IPS DF 19.7 (cell line): ENCODE measurements at places on chromosomes 13 and 19.

GRCh38 chr19:4803736-4804695, 12.5 kb downstream of the FEM1A start:
- DNase-seq = no peak

DNA sequence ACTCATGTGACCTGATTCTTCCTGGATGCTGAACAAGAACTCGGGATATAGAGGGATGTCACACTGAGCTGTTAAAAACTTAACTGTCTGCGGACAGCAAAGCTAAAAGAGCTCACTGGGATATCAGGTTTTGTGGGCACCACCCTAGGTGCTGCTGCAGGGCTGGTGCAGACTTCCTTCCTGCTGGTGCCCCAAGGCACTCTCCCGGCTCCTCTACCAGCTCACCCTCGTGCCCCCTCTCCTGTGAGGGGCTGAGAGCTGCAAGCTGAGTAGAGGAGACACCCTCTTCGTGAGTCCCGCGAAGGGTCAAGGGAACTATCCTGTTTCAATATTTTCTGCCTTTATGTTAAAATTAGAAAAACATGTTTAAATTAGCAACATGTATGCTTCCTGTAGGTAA, 1475.7 kb downstream of the EFNB2 start:
- DNase-seq = no peak

DNA sequence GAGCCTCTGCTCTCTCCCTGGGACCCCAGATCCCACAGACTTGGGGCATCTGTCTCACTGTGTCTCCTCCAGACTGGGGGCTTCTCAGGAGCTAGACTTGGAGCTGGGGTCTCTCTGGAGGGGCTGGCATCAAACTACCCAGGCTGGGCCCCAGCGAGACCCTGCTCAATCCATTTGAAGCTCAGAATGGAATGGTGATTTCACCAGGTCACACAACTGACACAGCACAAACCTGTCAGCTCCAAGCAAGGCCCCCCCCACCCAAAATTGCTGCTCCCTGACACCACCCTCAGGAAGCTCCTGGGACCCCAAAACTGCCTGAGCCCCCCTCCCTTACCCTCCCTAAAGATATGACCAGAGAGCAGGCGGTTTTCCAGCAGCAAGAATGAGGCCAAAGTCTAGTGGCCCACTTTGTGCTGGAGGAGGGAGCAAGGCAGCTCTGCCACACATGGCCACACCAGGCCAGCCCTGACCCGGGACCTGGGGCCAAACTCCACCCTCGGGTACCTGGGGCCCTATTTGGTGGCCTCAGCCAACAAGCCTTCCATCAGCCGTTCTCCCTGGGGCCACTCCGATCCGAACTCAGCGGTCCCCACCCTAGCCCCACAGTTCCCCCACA, 2.4 kb downstream of the NR2F6 start:
- DNase-seq = no peak

GRCh38 chr13:49371943-49372613, 71.8 kb downstream of the CAB39L start:
- DNase-seq = no peak

- no peak for DNase-seq
These were observed 820.4 kb downstream of the SLITRK6 start for GRCh38 chr13:84978851-84979250.

DNA sequence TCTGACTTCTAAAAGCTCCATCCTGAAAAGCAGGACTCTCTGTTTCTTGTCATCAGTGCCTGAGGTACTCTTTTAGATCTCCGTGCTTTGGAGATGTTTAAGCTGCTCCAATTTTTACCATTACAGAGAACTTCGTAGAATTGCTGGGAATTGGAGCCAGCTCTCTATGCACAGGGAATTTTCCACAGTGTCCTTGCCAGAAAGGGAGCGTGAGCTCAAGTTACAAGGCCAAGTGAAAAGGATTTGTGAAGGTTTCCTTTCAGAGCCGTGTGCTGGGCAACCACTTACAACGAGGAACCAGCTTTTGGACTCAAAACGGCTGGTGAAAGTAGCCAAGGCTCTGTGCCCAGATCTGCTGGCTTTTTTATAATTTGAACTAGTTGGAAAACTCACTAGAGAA, 82.6 kb downstream of the NUFIP1 start:
- no peak for DNase-seq

DNA sequence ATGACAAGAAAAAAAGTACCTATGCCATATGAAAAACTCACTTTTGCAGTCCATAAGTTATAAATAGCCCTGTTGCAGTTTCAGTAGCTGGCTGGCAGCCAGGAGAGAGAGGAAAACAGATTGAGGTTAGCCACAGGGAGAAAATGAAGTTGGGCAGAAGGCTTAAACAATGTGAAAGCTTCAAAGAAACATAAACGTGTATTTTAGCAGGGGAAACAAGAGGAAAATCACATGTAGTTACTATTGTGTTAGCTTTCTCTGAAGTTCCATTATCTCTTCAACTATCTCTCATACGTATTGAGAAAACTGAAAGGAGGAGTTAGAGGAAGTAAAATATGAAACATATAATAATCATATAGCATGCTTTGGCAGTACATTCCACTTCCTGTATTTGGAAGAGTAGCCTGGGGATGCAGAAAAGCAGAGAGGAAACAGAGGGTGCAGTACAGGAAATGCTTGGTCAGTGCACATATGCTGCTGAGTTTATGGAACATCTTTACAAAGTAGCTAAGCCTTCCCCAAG, 1551.1 kb downstream of the EFNB2 start:
- DNase-seq = no peak

DNA sequence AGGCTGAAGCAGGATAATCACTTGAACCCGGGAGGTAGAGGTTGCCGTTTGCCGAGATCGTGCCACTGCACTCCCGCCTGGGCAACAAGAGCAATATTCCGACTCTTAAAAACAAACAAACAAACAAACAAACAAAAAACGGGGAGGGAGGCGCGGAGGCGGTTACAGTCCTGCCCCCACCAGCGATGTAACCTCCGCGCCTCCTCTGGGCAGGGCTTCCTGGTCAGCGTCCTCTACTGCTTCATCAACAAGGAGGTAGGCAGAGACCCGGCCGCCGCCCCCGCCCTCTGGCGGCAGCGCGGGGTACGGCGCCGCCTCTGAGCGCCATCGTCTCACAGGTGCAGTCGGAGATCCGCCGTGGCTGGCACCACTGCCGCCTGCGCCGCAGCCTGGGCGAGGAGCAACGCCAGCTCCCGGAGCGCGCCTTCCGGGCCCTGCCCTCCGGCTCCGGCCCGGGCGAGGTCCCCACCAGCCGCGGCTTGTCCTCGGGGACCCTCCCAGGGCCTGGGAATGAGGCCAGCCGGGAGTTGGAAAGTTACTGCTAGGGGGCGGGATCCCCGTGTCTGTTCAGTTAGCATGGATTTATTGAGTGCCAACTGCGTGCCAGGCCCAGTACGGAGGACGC, 10.2 kb downstream of the SNRPD2 start:
- DNase-seq = no peak

DNA sequence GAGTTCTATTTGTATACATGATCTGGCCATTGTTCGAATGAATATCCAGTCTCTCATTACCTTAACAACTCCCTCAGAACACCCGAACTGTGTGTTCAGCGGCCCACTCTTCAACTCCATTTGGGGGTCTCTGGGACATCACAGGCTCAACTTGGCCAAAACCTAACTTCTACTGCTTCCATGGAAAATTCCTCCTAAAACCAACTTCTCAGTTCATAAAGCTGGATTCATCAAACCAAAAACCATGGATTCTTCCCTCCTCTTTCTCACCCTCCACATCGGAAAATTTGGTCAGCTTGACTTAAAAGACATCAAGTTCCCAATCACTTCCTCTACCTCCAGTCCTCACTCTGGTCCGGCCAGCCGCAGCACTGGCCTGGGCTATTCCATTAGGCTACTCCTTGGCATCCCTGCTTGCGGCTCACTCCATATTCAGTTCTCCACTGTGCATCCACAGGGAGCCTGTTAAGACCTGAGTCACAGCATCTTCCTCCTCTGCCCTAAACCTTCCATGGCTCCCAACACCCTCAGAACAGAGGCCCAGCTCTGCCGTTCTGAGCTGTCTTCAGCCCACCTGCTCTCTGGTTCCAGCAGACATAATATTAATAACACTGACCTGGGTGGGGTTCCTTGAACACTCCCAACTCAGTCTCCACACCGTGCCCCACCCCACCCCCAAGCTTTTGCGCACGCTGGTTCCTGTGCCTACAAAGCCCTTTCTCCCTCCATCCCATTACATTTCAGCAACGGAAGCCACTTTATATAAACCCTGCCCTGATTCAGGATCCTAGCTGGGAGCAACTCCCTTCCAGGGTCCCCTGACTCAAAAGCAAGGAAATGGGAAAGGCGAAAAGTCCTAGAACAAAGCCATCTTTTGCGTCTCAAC, 1.1 kb downstream of the ZNF792 start:
- DNase-seq = no peak

DNA sequence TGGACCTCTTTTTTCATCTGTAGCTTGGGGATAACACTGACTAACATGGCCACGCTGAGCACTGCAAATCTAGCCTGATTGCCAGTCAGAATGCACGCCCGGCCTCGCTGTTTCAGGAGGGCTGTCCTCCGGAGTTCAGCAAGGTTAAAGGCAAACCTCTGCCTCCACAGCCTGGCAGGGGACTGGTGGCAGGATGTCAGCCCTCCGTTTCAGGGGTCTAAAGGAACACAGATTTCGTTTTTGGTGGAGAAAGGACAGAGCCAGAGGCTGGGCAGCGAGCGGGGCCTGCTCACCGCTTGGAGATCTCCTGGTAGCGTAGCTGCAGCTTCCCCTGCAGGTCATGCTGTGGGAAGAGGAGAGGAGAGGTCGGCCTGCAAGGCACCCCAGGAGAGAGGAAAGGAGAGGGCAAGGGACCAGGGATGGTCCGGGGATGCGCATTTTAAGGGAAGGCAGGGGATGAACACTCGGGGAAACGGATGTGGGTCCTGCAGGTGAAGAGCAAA, 560 bp downstream of the NDUFA7 start:
- no peak for DNase-seq

DNA sequence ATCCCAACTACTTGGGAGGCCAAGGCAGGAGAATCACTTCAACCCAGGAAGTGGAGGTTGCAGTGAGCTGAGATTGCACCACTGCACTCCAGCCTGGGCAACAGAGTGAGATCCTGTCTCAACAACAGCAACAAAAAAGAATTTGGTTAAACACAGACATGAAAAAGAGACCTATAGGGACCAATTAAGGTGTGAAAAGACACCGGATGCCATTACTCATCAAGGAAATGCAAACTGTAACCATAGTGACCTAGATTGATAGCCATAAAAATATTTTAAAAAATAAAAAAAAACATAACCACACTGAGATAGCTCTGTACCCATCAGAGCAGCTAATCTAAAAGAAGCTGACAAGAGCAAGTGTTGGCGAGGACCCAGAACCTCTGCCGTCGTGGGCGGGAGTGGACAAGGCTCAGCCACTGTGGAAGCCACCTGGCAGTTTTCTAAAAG, 37.1 kb upstream of the ISYNA1 start:
- no peak for DNase-seq

DNA sequence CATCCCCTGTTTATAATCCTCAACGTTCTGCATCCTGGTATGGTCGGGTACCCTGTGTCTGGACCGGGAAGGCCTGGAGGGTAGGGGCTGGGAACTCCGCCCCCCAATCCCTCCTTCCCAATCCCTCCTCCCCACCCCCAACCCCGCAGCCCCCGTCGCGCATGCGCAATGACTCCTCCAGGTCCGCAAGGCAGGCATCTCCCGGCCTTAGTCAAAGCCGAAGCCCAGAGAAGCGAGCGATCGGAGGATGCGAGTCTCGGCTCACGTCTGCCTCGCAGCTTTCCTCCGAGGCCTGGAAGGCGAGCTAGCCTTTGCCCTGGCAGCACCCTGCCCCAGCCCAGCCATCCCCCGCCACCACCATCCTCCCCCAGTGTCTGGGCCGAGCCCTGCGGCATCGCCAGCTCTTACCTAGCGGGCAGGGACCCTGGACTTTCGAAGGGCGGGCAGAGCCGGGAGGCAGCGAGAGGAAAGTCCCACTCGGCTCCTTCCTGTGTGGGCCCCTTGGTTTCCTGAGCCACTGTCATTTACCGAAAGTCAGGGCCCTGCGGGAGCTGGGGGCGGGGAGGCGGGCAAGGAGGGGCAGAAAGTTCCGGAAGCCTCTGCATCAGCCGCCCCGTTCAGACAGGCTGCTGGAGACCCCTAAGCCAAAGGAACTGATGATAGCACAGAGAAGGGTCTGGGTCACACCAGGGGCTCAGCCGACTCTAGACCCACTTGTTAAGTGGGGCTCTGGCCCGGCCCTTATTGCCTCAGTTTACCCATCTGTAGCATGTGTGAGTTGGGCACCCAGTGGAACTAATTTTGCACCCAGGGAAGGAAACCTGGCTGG, at the start of gene JAK3:
Gene JAK3, minus strand, starts transcription at position 445 of the 829 bp plus-strand sequence. CDS start 3,565 bp downstream, outside the sequence.
- no peak for DNase-seq

DNA sequence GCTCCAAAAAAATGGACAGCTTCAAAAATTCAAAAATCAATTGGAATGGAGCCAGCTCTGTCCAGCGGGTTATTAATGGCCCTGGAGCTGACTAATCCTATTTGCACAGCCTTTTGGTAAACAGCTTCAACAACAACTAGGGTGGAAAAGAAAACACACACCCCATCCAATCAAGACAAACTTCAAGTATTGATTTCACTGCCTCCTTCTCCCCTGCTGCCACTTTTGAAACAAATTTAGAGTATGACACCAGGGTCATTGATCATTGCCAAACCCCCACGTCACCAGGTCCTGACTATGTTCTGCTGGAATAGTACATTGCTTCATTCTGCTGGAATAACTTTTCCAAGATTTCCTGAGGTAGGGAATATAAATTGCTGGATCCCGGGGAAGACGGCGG, 56.8 kb upstream of the GTF3A start:
- no peak for DNase-seq

- DNase-seq = no peak
These were observed 802.3 kb upstream of the ARGLU1 start for GRCh38 chr13:107370015-107370785.

DNA sequence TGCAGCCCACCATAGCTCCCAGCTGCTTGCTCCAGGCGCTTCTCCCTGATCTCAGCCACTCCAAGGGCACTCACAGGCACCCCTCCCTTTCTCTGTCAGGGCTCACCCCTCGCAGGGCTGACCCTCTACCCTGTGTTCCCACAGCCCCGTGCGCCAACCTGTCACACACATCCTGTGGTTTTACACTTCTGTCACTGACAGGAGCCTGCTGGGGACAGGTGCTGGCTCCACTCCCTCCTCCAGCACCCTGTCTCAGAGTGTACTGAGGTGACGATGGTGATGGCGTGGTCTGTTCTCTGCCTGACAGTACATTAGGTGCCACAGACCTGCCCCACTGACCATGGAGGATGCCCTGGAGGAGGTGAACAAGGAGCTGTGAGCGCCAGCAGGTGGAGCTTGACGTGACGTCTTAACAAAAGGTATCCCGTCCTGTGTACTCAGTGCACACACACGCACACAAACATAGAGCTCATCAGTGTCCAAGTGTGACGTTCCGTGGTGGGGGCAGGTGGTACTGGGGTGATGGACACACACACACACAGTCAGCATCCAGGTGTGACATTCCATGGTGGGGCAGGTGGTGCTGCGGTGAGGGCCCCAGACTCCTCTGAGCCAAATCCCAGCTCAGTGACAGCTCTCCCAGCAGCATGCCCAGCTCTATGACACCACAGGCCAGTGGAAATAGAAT, 20.9 kb downstream of the C19orf44 start:
- no peak for DNase-seq

GRCh38 chr13:106640515-106640914, 72.6 kb upstream of the ARGLU1 start:
- no peak for DNase-seq
